ENCODE measurements at places on chromosomes 1 and 21. TPM values are rescaled to one million over a fixed set of nuclear protein-coding genes. Genes with fewer than 3 reads are reported as not detected.

Gene HPCAL4
- not detected for polyA plus RNA-seq

Gene RXFP4
- polyA plus RNA-seq: not detected

Gene COL16A1
- polyA plus RNA-seq: 74.3 TPM

Gene IVL
- polyA plus RNA-seq: 1.5 TPM

Gene PCNX2
- polyA plus RNA-seq: 8.7 TPM

Gene TNN
- not detected for polyA plus RNA-seq

Gene CYP4Z1
- not detected for polyA plus RNA-seq

Gene ETS2
- 32.5 TPM for polyA plus RNA-seq

Gene JUN
- polyA plus RNA-seq: 43.7 TPM

Gene SPATA21
- 0.02 TPM for polyA plus RNA-seq

Gene PCBP3
- polyA plus RNA-seq: 0.47 TPM

Gene RIPPLY3
- 0.56 TPM for polyA plus RNA-seq

Gene GUCA2B
- polyA plus RNA-seq: not detected

Gene HEATR1
- 7.3 TPM for polyA plus RNA-seq
